ENCODE measurements at places on chromosomes 6 and 20.

DNA sequence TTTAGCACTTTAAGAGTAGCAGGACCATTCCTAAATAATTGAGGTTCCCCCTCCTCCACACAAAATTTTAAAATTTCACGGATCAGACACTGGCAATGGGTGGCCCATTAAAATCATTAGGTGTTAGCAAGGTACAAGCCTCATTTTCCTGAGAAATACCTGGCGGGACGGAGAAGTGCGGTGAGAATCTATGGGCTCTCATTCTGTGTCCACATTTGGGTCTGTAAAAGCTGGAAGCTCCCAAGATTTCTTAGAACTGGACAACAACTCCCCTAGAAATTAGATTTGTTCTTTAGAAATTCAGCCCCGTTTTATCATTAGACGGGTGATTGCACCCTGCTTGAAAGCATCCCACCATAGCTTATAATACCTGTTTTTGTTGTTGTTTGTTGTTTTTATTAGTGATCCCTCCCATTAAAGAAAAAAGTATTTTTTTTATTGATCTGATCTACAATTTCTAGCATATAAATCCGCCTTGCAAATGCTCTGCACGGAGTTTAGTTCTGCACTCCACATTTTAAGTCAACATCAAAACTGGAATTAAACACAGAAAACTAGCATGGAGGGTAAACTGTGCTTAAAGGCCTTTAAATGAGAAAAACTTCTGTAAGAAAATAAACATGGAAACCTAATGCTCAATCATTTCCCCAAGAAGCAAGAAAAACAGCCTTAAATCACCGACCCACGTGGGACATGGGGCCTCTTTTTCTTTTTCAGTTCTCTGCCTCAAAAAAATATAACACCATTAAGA, 5.7 kb downstream of the SIM1 start:
- no peak for DNase-seq

GRCh38 chr6:21133901-21134300, 459.6 kb upstream of the SOX4 start:
- no peak for DNase-seq

DNA sequence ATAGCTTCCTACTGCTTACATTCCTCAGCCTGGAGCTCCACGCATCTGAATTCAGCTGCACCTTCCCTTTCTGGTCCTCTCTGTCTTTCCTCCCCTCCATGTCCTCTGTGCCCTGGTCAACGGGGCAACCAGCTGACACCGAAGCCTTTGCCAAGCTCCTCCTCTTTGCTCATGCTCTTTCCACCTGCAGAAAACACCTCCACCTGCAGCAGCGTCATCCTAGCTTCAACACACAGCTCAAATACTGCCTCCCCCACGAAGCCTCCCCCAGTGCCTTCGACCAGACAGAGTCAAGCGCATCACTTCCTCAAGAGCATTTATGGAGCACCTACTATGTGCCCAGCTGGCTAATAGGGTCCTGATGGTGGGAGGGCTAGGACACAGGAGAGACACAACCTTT, 9.2 kb downstream of the CDH22 start:
- DNase-seq = no peak

- no peak for DNase-seq
Observed at GRCh38 chr6:136761227-136761922, 30.9 kb downstream of the MAP3K5 start.

- DNase-seq = no peak
Observed at GRCh38 chr6:8277769-8278168, 157.6 kb downstream of the SLC35B3 start.

- DNase-seq = no peak
Observed at GRCh38 chr20:19624221-19624965, 133.7 kb upstream of the RIN2 start.

DNA sequence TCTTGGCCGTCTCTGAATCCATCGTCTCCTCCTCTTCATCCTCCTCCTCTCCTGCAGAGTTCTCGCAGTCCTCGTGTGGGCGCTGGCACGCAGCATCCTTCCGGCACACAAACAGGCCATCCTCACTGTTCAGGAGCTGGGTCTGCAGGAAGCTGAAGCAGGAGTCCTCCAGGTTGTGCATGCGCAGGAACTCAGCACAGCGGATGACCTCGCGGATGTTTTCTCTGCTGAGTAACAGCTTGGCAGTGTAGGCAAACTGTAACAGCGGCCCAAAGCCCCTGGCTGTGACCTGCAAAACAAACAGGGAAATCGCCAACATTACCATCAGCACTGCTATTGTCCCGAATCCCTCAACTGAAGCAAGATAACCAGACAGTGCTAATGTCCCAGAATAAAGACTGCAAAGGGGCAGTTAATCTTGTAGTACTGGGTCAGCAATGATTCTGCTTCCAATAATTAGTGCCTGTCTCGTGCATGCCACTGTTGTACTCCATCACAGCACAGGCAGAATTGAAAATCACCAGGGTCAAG, 57.4 kb downstream of the GJA10 start:
- no peak for DNase-seq

DNA sequence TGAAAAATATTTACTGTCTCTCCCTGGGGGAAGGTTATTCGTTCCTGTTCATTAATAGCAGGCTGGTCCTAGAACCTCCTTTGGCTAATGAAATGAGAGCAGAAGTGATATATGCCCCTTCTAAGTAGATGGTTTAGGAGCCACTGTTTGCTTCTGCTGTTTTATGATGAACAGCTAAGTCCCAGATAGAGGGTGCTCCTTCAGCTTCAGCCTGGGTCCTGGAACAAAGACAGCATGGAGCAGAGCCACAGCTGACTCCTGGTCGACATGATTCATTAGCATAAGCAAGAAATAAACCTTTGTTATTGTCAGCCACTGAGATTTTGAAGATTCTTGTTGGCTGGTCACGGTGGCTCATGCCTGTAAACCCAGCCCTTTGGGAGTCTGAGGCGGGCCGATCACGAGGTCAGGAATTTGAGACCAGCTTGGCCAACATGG, 47.8 kb upstream of the ARMC2 start:
- no peak for DNase-seq

DNA sequence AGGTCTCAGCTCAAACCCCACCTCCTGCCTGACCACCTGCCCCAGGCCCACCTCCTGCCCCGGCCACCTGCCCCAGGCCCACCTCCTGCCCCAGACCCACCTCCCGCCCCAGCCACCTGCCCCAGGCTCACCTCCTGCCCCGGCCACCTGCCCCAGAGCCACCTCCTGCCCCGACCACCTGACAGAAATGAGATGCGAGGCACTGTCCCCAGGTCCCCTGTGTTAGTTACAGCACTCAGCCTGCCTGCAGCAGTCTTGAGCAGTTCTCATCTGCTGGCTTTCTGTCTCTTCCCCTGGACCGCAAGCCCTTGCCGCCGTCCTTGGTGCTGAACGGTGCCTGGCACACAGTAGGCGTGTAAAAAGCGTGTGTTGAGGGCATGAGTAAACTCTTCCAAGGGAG, 79.5 kb downstream of the CDH4 start:
- DNase-seq = no peak

DNA sequence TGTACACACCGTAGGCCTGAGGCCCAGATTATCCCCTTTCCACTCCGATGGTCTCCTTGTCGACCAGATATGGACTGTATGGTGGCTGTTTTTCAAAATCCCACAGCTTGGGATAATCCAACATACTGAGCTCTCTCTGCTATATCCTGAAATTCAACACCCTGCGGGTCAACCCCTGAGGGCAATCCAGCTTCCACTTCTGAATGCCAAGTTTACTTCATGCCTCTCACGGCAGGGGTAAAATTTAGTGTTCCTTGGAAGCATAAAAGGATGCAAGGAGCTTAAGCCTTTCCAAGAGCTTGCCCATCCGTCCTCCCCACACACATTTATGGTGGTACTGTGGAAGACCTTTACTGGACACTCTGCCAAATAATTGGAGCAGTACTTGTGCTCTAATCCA, 90.7 kb downstream of the PLG start:
- no peak for DNase-seq

- no peak for DNase-seq
Observed at GRCh38 chr20:61674688-61675087, 391.0 kb downstream of the TAF4 start.

GRCh38 chr20:18138639-18139583, 1.2 kb downstream of the KAT14 start:
- no peak for DNase-seq

DNA sequence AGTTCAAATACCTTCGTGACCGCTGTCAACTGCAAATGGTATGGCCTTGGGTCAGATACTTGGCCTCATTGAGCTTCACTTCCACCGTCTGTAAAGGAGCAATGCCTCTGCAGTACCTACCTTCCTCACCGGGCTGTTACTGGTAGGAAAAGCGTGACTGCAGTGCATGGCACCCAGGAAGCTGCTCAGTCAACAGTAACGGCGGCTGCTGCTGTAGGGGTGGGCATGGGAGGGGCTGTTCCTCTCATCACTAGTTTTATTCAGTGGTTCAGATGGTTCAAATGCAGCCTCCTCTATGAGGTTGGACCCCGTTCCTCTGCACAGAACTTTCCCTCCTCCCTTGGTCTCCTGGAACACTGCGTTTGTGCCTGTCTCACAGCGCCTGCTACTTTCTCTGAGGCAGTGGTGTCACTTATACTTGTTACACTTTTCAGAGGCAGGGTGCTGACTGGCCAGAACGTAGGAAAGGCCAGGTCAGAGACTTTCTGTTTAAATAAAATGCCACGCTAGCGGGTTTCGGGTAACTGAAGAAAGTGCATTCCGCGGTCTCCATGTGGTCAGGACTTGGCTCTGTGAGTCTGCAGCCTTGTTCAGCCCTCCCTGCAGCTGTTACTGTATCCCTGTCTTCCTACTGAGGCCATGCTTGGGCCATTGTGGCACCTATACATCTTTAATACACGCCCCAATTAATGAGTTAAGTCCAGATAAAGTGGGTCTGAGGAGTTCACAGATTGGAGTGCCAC, 279.6 kb downstream of the NRN1 start:
- DNase-seq = no peak

DNA sequence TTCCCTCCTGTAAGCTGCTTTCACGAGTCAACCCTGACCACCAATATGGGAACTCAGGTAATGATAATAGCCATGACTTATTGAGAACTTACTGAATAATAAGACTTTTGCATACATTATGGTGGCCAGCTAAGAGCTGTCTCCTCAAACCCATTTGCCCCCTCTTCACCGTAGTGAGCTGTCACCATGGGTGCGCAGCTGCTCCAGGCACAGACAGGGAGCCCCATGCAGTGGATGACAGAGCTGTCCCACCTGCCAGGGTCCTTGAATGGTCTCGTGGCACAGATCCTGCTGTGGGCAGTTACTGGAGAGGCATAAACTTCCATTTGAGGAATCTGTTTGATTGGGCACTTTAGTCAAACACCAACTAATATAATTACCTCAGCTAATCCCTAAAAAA, 1.9 kb downstream of the SLC22A16 start:
- no peak for DNase-seq

GRCh38 chr20:56929606-56930005, 300.5 kb downstream of the TFAP2C start:
- no peak for DNase-seq

- DNase-seq = no peak
Observed at GRCh38 chr6:160005861-160006540, 37.1 kb downstream of the IGF2R start.

GRCh38 chr20:16257813-16258430, 315.3 kb downstream of the KIF16B start:
- no peak for DNase-seq

- DNase-seq = no peak
Observed at GRCh38 chr6:101069191-101069795, 188.2 kb upstream of the ASCC3 start.

All from SIG-M5 (cell line).